ENCODE measurements at places on chromosomes 12 and 14.

- no peak for DNase-seq
These were observed 37.0 kb upstream of the BAZ1A start for GRCh38 chr14:34912182-34912581.

DNA sequence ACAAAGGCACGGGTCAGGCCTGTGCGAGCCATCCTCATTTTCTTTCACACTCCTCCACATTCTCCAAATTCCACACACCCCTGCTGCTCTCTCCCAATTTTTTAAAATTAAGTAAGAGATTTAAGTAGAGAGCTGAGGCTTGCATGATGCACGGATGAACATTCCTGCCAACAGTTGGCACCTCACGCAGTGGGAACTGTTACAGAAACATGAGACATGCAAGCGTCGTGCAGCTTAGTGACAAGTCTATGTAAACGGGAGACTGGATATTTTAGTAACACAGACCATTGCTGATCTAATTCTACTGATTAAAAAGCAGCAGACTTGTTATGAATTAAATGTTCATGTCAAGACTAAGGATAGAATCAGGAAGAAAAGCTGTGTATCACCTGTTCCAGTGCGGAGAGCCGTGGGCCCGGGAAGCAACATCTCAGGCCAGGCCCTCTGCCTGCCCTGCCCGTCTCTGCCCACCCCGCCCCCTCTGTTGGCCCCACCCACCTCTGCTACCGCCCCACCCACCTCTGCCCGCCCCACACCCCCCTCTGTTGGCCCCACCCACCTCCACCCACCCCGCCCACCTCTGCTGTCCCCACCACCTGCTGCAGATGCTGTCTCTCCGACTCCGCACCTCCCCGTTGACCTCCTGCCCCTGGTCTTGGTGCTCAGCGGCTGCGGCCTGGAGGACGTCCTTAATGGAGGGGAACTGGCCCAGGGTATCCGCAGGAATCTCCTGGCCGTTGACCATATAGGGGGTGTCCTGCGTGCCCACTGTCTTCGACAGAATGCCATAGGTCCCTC is 21.2 kb downstream of the GOLGA3 start:
- DNase-seq: no peak

DNA sequence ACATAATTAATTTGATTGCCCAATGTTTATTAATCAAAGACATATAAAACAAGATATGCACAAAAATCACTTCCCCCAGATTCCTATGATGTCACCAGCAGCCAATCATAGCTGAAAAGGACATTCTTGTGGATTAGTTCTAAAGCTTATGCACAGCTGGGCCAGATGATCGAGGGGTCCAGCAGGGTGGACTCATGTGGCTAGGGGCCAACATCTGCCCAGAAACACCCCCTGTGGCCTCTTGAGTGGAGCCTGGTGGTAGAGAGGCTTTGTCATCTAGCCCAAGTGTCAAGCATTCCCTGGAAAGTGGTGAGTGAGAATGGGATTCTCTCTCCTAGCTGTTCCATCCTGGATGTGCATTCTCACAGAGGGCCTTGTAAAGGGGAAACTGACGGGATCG is 590.0 kb downstream of the BCL11B start:
- no peak for DNase-seq

GRCh38 chr14:63857466-63858030 is 4.7 kb downstream of the SYNE2 start:
- DNase-seq: no peak

DNA sequence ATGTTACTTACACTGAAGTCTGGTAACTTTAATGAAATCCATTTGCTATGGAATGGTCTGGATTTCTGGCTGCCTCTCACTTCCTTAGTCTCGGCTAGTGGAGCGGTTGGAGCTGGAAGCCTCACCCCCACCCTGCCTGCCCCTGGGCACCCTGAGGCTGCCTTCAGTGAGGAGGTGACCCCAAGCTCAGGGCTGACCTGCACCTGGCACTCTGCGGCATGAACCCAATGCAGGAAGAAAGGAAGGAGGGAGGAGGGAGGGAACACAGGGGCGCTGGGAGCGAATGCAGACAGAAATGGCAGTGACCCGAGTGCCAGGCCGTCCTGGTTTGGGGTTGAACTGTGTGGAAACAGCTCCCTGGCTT is 353.1 kb downstream of the TMEM121 start:
- peak; percentile 21 for DNase-seq

- DNase-seq: no peak
These were observed 150.2 kb downstream of the TTC6 start for GRCh38 chr14:37745657-37746056.

GRCh38 chr14:21868442-21869046 is 194.9 kb upstream of the OR4E1 start:
- no peak for DNase-seq

GRCh38 chr12:30822385-30823155 is 67.8 kb upstream of the CAPRIN2 start:
- DNase-seq: peak; percentile 78

- no peak for DNase-seq
These were observed 155.8 kb upstream of the FOXN3 start for GRCh38 chr14:89572596-89573398.

DNA sequence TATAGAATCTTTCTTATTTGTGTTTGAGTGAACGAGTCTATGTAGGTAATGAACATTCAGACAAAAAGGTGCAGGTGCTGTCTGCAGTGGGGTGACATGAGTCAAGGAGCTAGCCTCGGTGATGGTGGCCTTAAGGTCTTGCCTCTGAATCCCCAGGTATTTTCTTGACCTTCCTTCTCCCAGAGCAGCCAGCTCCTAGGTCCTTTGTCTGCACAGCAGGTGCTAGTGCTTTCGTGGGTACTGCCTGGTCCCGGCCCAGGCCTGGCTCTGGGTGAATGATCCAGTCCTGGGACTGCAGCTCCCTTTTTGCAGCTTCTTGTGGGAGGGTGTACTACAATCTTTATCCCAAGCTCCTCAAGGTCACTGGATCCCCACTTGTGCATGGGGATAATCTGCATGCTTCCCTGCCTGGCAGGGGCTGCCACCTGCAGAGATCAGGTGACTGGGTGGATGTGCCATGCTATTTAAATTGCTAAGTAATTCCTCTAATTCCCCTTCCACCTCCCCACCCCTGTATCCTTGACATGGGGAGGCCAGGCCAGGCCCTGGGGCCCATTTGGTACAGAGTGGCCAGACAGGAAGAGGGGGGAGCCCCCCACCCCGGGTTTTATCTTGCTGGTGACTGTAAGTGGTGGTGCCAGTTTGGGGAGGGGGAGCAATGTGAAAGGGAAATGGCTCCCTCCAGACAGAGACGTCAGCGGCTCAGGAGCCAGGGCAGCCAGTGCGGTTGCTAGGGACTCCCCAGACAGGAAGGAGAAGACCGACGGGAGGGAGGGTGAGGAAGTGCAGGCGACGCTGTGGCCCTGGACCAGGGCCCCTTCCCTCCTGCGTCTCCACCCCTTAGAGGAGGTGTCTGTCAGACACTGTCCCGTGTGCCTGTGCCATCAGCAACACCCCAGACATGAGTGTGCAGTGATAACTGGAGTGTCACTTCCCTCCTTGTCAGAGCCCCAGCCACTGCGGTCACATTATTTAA is 6.7 kb downstream of the VASH1 start:
- no peak for DNase-seq

DNA sequence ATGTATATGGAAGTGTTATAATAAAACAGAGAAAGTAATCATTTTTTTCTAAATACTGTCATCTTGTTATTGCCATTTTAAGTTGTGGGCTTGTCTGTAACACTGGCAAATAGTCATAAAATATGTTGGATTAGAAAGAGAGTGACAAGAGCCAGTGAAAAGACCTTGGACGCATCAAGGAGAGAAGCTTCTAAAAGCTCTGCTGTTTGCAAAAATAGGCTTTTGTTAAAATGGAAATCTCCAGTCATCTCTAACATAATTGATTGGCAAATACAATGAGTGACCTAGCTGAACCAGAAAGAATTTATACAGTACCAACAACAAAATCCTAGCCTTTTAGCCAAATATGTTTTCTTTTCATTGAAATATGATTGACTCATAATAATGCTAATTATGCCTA is 245.8 kb upstream of the RMST start:
- no peak for DNase-seq

- DNase-seq: peak; percentile 87
These were observed 14.9 kb upstream of the POLR3B start for GRCh38 chr12:106342397-106343213.

DNA sequence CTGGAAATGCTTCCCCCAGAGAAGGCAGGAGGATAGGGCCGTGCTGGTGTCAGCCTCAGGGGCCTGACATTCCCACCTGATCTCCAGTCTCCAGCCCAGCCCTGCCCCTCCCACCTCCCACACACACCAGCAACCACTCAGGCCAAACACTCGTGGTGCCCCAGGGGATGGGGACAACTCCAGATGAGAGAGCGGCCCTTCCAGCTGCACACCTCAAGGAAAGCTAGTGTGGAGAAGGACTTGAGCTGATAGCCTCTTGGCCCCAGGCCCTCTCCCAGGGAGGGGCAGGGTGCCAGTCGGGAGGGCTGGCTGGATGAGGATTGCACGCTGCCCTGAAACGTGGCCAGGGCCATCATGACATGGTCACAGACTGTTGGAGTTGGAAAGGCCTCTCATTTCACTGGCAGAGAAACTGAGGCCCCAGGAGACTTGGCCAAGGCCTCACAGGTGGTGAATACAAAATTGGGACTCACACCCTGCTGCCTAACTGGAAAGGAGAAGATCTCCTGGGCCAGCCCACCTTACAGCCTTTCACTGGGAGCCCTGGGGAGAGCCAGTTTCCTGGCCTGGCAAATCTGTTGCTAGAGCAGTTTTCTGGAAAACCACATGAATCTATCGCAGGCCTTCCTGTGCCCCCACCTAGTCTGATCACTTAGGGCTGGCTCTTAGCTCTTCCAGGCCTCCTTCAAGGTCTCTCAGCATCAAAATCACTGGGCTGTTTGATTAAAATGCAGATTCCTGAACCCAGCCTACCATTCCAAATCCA is 52.1 kb downstream of the IRF2BPL start:
- no peak for DNase-seq

GRCh38 chr12:50986966-50987737 is 34.8 kb downstream of the HIGD1C start:
- no peak for DNase-seq

- no peak for DNase-seq
These were observed 126.5 kb upstream of the MYL2 start for GRCh38 chr12:111046896-111047295.

DNA sequence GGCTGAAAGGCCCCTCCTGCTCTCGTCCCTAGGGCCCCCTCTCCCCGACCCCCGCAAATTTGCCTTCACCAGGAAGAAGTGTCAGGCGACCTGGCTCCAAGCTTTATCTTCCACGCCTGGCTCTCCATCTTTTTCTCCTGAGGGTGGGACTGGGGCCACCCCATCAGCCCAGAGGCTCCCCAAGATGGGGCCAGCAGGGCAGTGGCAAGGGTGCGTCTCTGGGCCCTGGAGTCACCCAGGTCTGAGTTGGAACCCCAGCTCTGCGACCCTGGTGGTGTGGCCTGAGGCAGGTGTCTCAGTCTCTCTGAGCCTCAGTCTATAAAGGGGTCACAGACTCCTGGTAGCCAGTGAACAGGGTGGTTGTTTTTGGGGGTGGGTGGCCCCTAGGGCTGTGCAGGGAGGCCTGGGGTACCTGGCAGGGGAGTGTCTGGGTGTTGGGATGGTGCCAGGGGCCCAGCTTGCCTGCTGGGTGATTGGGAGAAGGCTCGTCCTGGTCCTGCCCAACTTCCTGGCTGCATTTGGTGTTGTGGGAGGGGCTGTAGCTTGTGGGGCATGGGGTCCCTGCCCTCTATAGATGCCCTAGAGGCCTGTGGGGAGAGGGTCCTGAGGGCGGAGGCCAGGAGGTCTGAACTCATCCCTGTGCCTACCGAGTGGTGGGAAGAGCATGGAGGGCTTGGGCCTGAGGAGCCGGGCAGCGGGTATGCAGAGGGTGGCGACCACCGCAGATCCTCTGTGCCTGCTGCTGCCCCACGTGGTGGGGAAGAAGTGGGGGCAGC is 7.6 kb downstream of the KIF26A start:
- peak; percentile 49 for DNase-seq

DNA sequence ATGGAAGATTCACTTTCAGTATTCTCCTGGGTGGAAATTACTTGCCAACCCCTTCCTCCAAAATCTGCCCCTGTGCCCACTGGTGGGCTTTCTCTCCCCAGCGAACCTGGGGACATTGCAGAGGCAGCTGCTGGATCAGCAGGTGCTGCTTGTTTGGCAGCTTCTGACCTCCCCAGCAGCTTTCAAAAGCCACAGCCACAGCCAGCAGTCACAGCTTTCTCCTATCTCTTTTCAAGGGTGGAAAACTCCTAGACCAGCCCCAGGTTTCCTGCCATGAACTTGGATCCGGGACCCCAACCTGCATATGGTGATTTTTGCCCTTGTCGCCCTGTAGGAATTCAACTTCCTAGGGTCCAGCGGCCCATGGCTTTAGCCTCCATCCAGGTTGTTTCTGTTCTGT is 330.8 kb downstream of the ADAMTS20 start:
- no peak for DNase-seq

GRCh38 chr12:1297206-1297605 is 297.2 kb downstream of the FBXL14 start:
- no peak for DNase-seq

GRCh38 chr12:113231235-113232088 is 10.2 kb downstream of the TPCN1 start:
- no peak for DNase-seq

- peak; percentile 84 for DNase-seq
These were observed 1.5 kb upstream of the FBRSL1 start for GRCh38 chr12:132488127-132489077.

DNA sequence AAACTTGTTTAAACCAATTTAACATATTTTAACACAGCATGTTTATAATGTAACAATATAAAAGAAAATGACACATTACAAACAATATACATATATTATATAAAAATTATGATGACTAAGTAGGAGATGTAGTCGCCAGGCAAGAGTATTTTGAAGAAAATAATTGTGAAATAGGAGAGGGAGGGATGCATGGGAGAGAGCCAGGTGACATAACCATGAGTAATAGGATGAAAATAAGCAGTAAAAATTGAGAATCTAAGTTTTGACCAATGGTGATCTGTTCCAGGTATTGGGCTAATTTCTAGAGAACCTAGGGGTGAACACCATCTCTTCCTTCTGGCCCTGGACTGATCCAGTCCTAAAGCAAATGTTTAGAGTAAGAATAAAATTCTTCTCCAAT is 315.2 kb upstream of the G2E3 start:
- DNase-seq: no peak

- no peak for DNase-seq
These were observed 27.1 kb downstream of the CCDC92 start for GRCh38 chr12:123945287-123946151.

- no peak for DNase-seq
These were observed 19.9 kb downstream of the CDKN1B start for GRCh38 chr12:12736759-12737676.

All from Right ventricle myocardium inferior (tissue), 1 donor.